ENCODE measurements at places on chromosomes 11 and 22.

DNA sequence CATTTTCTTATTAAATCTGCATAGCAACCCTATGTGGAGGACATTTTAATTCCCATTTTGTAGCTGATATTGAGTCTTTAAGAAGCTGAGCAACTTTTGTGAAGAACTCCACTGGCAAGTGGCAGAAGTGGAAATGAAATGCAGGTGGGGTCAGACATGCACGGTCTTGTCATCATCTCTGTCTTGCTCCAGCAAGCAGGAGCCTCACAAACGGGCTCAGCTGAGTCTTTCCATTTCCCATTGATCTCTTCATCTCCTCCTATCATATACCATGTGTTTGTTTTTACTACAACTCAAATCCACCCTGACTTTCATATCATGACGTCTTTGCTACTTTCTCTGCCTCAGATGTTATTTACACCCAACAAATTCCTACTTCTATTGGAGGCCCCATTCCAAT is 97.9 kb upstream of the TENM4 start:
- no peak for DNase-seq

GRCh38 chr11:134124660-134125451 is 56.0 kb downstream of the JAM3 start:
- DNase-seq, result no peak

DNA sequence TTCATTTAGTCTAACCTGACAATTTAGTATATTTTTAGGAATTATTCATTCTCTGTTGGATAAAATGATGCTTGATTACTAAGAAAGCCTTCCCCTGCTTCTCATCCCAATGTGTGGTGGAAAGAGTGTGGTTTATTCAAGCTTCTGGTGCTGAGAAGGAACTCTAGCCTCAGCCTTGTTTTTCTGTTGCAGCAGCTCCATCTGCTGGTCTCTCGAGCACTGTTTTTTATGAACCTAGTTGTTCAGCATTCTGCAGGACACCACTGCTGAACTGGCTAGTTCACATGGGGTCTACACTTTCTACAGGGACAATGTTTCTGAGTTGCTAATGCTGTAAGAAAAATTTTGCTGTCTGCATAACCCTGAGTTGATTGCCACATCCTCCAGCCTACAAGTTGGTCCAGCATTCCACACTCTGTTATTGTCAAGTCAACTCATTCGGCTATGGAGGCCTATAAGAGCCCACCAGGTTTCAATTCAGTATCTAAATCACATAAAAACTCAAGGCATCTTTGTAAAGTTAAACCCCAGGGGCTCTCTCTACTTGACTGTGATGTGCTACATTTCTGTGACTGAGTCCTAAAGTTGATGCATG is 14.3 kb downstream of the OR2AG2 start:
- peak; percentile 47 for DNase-seq

DNA sequence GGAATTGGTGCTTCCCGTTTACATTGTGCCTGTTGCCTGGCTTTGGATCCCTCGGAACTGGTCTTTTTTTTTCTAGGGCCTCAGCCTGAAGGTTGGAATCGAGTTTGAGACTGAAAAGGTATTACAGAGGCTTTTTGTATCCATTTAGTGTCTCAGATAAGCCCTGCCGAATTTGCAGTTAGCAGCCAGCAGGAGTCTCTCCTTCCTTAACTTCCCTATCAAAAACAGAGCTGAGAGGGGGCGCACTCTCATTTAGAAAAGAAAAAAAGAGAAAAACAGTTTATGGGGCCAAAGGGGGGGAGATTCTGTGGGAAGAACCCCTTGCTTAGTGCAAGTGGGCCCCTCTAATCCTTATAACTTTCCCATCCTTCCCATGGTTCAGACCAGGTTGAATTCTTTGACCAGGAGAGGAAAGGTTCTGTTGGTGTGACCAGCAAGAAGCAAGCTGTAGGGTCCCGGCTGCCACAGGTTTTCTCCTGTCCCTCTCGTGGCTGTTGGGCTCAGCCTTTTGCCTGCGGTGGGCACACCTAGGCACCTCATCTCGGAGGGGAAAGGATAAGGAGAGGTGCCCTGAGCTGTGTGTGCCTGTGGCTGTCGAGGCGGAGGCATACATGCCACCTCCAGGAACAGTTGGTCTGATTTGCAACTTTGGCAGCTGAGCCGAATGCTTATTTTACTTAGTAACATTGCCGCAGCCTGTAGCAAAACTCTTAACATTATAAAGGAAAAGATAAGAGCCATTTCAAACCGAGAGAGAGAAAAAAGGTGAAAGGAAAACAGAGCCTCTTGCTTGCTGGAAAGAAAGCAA is 565.0 kb upstream of the CNTN5 start:
- DNase-seq, result no peak

- peak; percentile 14 for DNase-seq
These were observed 380 bp downstream of the C11orf96 start for GRCh38 chr11:43942662-43943371.

GRCh38 chr22:45644714-45645113 is 26.9 kb upstream of the ATXN10 start:
- no peak for DNase-seq

DNA sequence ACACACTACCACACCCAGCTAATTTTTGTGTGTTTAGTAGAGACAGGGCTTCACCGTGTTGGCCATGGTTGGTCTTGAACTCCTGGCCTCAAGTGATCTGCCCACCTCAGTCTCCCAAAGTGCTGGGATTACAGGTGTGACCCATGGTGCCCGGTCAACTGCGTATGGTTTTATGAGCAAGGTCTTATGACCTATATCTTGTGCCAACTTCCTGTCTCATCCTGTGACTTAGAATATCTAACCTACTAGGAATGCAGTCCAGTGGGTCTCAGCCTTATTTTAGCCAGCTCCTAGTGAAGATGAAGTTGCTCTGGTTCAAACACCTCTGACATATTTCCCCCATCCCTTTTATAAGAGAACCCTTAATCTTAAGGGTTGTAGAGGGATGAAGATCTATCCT is 66.1 kb upstream of the OR5AN1 start:
- DNase-seq, result no peak

GRCh38 chr22:41780746-41781505 is 19.6 kb upstream of the CCDC134 start:
- DNase-seq, result peak; percentile 79

GRCh38 chr22:36546932-36547331 is 18.0 kb upstream of the EIF3D start:
- DNase-seq, result no peak

DNA sequence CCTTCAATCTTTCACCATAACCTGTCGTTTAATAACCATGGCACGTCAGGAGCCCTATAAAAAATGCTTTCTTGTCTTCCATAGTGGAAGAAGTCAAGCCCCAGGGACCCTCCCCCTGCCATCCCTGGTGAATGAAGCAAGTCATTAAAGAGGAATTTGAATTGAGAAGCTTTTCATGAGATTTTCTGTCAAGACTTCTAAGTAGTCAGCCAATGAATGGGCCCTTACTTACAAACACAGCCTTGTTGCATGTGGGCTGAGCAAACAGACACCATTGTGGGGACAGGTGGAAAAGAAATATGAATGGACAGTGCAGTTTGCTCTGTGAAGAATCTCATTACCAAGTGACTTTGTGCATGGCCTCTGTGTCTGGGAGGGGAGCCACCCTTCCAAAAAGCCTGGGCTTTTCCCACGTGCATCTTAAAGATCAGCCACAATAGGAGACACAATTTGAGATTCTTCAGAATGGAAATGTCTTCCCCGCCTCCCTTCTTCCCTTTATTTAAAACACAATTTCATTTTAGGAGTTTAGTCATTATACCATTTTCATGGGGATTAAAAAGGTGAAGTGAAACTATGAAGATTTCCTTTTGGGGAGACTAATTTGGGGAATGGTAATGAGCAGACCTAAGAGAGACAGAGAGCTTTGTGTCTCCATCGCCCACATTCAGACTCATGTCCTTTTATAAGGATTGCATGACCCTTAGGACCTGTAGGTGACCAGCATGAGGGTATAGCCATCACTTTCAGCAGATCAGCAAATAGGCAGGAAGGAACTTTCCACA is 152.0 kb downstream of the LRRC4C start:
- no peak for DNase-seq

DNA sequence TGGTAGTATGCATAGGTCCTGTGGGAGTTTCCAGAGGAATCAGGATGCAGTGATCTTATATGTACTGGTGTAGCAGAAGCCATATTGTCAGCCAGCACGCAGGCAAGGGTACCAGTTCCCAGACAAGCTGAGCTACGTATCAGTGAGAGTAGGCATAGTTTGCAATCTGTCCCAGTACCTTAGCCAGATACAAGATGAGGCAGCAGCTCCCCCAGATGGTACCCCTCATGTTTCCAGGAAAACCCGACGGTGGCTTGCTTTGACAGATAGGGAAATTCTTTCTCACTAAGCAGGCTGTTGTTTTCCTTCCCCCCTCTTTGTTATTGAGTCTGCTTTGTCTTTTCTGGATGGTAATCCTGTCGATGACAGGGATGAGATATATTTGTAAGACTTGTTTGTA is 109.7 kb upstream of the RRM1 start:
- peak; percentile 11 for DNase-seq

- no peak for DNase-seq
These were observed 7.8 kb upstream of the BCL9L start for GRCh38 chr11:118933486-118933885.

DNA sequence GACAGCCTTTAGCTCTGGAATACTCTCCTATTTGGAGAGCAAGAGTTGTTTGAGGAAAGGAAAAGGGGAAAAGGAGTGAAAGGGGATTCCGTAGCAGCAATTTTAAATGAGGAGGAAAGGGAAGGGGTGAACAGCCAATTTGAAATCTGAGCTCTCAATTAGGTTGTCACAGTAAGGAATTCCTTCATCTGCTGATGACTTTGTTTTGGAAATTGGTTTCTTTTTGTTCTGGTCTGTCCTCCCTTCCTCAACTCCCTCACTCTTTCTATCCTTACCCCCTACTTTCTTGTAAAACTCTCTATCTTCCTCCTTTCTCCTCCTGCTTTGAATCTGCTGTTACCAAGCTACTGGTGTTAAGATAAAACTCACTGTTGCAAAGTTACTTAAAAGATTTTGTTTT is 1155.6 kb downstream of the DLG2 start:
- no peak for DNase-seq

DNA sequence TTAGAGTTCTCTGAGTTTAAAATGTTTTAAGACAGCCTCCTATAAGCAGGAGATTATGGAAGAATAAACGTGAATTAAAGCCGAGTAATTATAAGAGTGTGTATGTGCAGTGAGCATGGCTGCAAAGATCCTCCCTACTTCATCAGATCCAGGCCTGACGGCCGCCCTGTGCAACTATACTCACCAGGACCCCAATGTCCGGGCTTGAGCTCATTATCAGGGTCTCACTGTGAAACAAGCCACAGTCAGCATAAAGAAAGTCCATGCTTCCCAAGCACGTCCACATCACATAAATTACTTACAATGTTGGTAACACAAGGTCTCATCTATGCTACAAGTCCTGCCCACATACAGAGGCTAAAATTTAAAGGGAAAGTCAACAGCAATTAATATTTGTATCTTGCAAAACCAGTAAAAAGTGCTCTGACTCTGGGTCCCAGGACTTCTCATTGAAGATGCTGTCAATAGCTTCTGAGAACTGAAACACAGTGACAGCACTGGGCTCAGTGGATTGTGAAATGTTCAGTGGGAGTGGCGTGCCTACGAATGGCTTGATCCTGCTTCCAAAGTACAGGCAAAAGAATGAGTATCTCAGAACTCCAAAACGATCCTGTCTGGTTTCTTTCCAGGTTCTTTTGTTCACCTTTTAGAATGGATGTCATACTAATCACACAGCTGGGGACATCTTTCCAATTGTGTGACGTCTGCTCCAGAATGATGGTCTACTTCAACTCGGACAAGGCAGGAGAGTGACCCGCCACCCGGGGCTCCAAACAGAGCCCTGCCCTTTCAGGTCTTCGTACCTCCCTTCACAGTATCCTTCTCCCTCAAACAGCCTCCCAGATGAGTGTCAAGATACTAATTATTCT is 72.1 kb upstream of the ARFGAP3 start:
- DNase-seq, result no peak
